Activated CD8-positive, alpha-beta memory T cell treated with anti-CD3 and anti-CD28 coated beads, Interleukin-2, amount 10 ng/mL, durations not matched to agents 7 days and 5 days (primary cell): ENCODE measurements at places on chromosomes 5 and 9.

DNA sequence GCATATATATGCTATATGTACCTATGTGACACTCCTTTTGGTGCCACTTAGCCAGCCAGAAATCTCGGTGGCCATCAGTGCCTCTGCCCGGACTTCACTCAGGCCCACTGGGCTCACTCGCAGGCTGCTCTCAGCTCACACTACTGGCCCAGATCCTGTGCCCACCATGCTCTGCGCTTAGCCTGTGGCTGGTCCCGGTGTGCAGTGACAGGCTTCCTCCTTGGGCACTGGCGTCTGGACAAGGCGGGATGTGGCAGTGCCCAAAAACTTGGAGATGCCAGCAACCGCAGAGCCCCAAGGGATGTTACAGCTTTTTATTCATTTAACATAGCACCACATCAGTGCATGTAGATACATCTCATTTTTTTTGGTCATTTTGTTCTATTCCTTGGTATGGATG lies 77.4 kb downstream of the NREP start:
- no peak for DNase-seq

DNA sequence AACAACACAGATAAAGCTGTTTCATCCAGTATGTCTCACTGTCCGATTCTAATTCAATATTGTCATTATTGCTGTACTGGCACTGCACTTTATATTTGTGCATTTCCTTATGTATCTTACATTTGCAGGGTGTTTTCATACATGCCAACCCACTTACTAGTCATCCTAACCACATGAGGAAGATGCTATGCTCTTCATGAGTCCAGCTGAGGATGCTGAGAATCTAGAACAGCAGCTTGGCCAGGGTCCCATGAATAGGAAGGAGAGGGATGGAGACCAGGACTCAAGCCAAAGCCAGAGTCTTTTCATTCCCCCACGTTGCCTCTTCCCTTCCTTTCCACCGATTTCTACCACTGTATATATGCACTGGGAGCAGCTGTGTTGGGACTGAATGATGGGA lies 292.8 kb upstream of the KLF4 start:
- no peak for DNase-seq

- DNase-seq, result peak; percentile 60
Measured at GRCh38 chr5:58466939-58467338, 7.1 kb upstream of the PLK2 start.

GRCh38 chr9:93091453-93092081 lies 4.5 kb upstream of the CARD19 start:
- peak; percentile 79 for DNase-seq

DNA sequence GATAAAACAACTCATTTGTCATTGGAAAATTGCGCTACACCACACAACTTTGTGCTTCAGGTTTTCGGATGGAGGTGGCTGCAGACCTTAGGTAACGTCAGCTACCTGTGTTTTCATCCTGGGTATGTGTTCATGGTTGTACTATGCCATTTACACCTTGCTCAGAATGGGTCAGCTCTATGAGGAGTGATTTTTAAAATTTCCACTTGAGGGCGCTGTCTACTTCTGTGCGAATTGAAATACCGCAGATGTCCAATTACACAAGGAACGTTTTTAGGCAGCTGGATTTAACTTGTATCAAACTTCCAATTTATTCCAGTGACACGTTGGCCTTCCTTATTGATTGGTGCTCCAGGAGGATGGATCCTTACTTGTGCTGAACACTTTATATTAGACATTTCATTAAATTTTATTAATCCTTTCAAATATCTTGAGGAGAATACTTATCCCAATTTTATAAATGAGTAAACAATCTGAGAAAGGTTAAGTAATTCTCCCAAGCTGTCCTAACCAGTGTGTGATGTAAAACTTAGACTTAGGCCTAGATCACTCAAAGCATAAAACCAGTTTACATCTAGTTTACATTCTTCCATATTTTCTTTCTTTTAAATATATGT lies 23.4 kb downstream of the DMRTA1 start:
- no peak for DNase-seq

- no peak for DNase-seq
Measured at GRCh38 chr5:149799119-149799623, 69.1 kb downstream of the PPARGC1B start.

DNA sequence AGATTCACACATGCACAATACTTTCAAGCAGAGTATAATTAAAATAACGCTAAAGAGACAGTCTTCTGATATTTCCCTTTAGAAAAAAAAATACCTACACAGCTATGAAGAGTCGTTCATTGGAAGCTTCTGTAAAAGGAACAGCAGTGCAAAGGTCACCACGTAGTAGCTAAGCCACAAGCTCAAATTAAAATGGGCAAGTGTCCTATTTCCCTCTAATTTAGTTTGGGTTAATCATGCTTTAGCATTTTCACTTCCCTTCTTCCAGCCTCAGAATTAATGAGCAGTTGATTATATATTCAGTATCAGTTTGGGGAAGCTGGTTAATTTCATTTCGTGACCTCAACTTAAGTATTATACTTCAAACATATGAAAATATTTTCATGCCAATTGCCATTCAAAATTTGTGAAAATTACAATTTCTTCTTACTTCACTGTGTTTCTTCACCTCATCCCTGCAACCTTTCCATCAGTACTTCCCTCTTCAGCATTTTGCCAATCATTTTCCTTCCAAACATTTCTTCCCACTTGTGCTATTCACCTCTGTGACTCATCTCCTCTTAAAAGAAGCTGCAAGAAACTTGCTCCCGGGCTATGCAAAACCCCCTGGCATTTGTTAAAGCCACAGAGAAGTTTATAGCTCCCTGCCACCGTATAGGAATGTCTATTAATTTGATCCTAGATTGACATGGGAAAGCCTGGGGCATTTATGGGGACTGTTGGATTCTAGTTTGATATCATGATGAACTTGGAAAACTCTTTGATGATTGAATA lies 83.0 kb downstream of the DMRTA1 start:
- DNase-seq, result no peak

DNA sequence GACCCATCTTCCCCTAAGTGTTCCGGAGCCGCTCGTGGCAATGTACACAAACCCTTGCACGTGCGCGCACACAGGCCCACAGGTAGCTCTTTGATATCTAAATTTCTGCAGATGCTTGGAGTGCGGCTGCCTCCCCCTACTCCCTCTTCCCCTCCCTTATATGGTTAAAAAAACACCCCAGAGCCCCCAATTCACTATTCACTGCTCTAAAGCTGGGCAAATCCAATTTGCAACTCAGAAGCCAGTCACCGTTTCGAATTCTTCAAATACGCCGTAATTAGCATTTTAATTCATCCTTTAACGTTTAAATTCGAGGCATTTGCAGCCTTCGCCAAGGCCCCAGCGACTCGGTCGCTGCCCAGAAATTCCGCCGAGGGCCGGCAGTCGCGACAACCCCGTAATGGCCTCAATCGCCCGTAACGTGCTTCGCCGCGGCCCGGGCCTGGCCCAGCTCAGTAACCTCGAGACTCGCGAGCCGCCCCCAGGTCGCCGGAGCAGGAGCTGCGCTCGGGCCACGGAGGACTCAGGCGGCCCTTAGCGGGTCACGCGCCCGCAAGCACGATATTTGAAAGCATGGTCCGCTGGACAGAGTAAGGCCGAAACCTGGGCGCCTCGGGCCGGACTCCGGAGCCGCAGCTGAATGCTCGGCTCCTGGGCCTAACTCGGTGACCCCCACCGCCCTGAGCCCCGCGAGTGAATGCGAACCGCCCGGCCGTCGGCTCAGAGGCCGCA lies 1.3 kb downstream of the IRX2 start:
- peak; percentile 14 for DNase-seq

DNA sequence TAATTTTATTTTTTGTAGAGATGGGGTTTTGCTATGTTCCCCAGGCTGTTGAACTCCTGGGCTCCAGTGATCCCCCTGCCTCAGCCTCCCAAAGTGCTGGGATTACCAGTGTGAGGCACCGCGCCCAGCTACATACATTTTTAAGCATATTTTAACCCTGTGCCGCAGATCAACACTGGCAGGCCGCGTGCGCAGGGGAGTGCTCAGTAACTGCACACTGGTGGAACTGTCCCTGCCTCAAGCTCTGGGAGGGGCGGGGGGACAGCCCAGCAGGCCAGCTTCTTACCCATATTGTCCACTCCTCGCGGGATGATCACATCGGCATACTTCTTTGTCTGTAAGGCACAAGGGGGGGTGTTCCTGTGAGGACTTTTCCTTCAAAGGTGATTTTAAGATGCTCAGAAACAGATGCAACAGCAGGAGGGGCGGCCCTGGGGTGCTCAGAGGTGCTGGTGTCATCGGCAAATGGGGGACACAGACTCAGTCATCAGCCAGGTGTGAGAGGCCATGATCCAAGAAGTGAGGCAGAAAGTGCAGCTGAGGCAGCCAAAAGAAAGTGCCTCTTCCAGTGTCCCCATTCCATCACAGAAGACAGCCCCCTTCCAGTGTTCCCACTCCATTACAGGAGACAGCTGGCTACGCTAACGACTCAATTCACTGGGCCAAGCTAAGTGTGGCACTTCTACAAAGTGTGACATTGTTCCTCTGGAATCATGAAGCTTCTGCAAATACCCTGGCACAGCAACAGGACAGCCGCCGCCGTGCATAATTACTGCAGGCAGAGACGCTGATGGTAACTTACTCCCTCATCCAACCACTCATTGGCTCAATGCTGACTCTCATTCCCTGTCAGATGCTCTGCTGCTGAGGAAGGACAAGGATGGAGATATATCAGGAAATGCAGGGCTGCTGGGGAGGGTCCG lies 5.2 kb downstream of the UCK1 start:
- DNase-seq, result no peak

DNA sequence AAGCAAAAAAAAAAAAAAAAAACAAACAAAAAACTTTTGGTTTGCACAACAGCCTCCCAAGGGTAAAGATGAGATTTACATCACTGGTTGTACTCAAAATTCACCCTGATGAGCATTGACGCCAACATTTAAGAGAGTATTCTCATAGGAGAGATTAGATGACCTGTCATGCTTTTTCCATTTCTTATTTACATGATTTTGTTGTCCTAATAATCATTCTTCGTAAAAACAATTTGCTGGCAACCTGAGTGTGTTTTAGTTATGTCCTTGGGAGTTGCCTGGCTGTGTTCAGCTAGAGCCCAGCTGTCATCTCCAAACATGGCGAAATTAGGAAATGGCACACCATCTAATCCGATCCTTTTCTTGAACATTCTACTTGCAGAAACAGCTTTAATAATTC lies 186.4 kb upstream of the MRPS30 start:
- no peak for DNase-seq

DNA sequence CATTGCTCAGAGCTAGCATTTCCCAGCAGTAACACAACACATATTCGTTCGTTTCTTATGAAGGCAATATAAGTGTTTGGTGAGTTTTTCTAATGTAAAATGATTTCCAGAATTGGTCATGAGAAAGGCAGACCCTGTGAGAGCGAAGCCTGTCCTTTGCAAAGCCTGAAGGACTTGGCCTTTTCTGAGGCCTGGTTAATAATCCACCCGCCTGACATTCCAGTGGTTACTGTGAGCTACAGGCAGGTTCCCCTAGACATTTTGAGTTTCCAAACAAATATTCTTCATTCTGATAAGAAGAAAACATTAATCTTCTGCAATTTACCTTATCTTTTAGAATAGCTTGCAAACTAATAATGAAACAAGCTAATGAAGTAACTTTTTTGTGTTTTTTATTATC lies 38.0 kb downstream of the ADAMTS16 start:
- no peak for DNase-seq
